Stomach (tissue), 19 donors: ENCODE measurements at places on chromosomes 12 and 14. TPM values are rescaled to one million over a fixed set of nuclear protein-coding genes. Genes with fewer than 3 reads are reported as not detected.

ARHGAP9 gene
- 28.1 TPM for total RNA-seq

RERG gene
- total RNA-seq, result 48.7 TPM

LRFN5 gene
- 9.4 TPM for total RNA-seq

LUM gene
- 7.0 TPM for total RNA-seq

PKP2 gene
- 34.4 TPM for total RNA-seq

EDDM3A gene
- not detected for total RNA-seq

TMEM132D gene
- total RNA-seq, result 0.29 TPM

COQ10A gene
- total RNA-seq, result 19.0 TPM

NINJ2 gene
- 26.2 TPM for total RNA-seq

CCDC38 gene
- not detected for total RNA-seq

STAT6 gene
- total RNA-seq, result 138 TPM

KIF5A gene
- 2.3 TPM for total RNA-seq

TRPV4 gene
- total RNA-seq, result not detected

AMN gene
- total RNA-seq, result 9.2 TPM

TTC8 gene
- total RNA-seq, result not detected

GLIPR1 gene
- total RNA-seq, result 5.4 TPM

TMTC2 gene
- total RNA-seq, result 60.0 TPM

TC2N gene
- 106 TPM for total RNA-seq

FNTB gene
- 12.9 TPM for total RNA-seq

IL26 gene
- not detected for total RNA-seq

ACACB gene
- 47.2 TPM for total RNA-seq

TMEM119 gene
- total RNA-seq, result 0.87 TPM

HOXC11 gene
- not detected for total RNA-seq

LRTM2 gene
- not detected for total RNA-seq

ATG2B gene
- total RNA-seq, result 28.6 TPM

DPPA3 gene
- not detected for total RNA-seq

PTPRB gene
- total RNA-seq, result 13.0 TPM

RERGL gene
- 2.3 TPM for total RNA-seq

TRHDE gene
- total RNA-seq, result 1.4 TPM

RAD51AP1 gene
- 4.6 TPM for total RNA-seq

COL2A1 gene
- 2.2 TPM for total RNA-seq

FAM222A gene
- 2.2 TPM for total RNA-seq

PIWIL1 gene
- not detected for total RNA-seq

KCNMB4 gene
- total RNA-seq, result under 0.01 TPM

SELPLG gene
- 1.3 TPM for total RNA-seq

CCDC177 gene
- not detected for total RNA-seq

EPYC gene
- not detected for total RNA-seq

CLEC2A gene
- total RNA-seq, result not detected

NANOG gene
- total RNA-seq, result 0.18 TPM

SIX6 gene
- not detected for total RNA-seq

ITGA7 gene
- total RNA-seq, result 52.0 TPM

UNC119B gene
- 21.5 TPM for total RNA-seq
